ENCODE measurements at places on chromosomes 6 and 20. TPM values are rescaled to one million over a fixed set of nuclear protein-coding genes. Genes with fewer than 3 reads are reported as not detected.
A peak's percentile ranks its signal among the peaks of the same experiment; 100 is the strongest.

GRCh38 chr6:34496103-34496685 lies 30.3 kb downstream of the PACSIN1 start:
- no peak for DNase-seq

The MEP1A gene
- not detected for total RNA-seq

GRCh38 chr6:90803956-90804355 lies 217.1 kb upstream of the MAP3K7 start:
- no peak for DNase-seq

DNA sequence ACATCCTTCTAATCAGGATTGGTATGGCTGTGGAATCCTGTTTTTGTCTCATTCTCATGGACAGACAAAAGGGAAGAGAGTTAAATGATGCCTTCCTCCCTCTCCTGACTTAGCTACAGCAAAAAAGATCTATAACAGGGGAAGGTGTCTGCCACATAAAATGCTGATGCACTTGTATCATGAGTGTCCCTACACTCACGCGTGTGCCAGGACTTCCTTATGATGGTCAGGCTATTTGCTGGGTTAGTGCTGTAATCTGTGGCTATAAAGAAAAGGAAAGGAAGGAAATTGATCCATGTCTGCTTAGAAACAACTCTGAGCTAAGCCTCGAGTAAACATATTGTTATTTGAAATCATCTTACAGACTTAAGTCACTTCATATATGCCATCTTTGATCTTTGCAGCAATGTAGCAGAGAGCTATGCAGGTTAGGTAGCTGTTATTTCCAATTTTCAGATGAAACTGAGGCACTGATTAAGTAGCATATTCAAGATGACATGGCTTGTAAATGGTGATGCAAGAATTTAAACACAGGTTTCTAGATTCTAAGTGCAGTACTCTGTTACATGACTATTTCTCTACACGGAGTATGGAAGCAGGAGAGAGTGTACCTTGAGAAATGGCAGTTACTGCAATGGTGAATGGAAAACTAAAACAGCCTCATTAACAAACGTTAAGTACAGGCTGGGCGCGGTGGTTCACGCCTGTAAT lies 8.4 kb upstream of the DHX35 start:
- no peak for DNase-seq

DNA sequence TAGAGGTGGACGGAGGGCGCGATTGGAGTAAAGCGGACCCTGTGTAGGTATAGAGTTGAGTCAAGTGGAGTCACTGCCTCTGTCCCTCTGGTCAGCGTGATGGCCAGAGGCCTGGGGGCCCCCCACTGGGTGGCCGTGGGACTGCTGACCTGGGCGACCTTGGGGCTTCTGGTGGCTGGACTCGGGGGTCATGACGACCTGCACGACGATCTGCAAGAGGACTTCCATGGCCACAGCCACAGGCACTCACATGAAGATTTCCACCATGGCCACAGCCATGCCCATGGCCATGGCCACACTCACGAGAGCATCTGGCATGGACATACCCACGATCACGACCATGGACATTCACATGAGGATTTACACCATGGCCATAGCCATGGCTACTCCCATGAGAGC lies 479 bp downstream of the SLC39A7 start:
- no peak for DNase-seq

The GHRH gene
- total RNA-seq, result not detected

- peak; percentile 61 for DNase-seq
These were observed 238.1 kb downstream of the LAMA2 start for GRCh38 chr6:129120856-129121638.

DNA sequence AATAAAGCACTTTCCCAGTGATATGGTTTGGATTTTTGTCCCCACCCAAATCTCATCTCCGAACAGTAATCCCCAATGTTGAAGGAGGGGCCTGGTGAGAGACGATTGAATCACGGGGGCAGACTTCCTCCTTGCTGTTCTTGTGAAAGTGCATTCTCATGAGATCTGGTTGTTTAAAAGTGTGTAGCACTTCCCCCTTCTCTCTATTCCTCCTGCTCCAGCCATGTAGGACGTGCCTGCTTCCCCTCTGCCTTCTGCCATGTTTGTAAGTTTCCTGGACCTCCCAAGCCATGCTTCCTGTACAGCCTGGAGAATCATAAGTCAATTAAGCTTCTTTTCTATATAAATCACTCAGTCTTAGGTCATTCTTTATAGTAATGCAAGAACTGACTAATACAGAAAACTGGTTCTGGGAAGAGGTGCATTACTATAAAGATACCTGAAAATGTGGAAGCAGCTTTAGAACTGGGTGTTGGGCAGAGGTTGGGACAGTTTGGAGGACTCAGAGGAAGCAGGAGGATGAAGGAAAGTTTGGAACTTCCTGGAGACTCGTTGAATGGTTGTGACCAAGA lies 7.4 kb downstream of the EPM2A start:
- no peak for DNase-seq

- no peak for DNase-seq
These were observed 29.0 kb downstream of the PDYN start for GRCh38 chr20:1964659-1965405.

- no peak for DNase-seq
These were observed 61.2 kb downstream of the RSPH3 start for GRCh38 chr6:158938811-158939254.

The ANGPT4 gene
- not detected for total RNA-seq

The NFATC2 gene
- not detected for total RNA-seq

DNA sequence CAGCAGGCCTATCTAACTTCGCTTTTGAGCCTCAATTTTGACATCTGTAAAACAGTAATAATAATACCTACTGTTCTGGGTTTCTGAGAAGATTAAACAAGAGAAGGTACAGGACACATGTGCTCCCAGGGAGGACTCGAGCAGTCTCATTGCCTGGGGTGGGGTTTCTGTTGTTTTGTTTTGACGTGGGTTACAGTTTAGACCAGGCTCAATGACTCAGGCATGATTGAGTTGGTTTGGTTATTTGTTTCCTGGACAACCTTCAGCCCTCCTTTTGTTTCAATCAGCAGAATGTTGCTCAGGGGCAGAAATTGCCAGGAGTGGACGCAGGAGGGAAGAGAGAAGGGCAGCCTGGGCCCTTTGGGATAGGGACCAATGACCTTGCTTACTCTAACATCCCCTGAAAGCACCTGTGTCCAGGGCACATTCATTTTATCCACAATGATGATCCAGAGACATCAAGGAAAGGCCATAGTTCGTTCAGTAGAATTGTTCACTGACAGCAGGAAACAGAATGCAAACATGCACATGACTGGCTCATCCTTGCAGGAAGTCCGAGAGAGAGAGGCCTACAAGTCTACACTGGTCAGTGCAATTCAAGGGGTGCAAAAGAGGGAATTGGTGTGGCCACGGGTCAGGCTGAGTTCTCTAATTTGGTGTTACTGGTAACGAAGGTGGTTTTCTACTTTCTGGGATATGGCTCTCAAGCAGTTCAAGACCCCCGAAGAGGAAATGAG lies 74.5 kb upstream of the MRPS10 start:
- no peak for DNase-seq

The OTOR gene
- total RNA-seq, result not detected

DNA sequence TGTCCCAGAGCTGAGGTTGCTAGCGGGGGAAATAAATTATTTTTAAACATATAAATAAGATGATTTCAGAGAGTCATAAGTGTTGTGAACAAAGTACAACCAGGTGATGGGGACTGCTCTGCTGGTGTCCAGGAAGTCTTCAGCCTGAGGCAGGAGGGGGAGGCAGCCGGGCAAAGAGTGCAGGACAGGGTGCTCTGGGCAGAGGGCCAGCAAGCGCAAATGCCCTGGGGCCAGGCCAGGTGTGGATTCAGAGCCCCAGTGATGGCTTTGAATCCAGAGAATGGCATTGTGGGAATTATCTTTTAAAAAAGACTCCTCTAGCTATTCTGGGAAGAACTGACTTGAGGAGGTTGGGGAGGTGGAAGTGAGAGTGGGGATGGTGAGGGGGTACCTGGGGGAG lies 1.6 kb downstream of the CLPSL1 start:
- no peak for DNase-seq

DNA sequence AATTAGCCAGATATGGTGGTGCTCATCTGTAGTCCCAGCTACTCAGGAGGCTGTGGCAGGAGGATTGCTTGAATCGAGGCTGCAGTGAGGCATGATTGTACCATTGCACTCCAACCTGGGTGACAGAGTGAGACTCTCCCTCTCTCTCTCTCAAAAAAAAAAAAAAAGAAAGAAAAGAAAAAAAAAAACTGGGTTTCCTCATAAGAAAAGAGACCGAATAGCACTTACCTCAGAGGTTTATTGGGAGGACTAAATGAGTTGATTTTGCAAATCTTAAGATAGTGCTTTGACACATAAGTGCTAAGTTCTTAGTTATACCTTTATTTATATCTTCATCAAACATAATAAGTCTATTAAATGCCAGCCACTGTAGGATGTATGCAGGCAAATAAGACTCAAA lies 6.3 kb downstream of the VWA7 start:
- DNase-seq, result no peak

- DNase-seq, result no peak
These were observed at the start of gene HLA-A for GRCh38 chr6:29942275-29943052. TSS of gene HLA-A (plus strand) at chr6:29942532. CDS start at chr6:29942554, 22 bp downstream.

DNA sequence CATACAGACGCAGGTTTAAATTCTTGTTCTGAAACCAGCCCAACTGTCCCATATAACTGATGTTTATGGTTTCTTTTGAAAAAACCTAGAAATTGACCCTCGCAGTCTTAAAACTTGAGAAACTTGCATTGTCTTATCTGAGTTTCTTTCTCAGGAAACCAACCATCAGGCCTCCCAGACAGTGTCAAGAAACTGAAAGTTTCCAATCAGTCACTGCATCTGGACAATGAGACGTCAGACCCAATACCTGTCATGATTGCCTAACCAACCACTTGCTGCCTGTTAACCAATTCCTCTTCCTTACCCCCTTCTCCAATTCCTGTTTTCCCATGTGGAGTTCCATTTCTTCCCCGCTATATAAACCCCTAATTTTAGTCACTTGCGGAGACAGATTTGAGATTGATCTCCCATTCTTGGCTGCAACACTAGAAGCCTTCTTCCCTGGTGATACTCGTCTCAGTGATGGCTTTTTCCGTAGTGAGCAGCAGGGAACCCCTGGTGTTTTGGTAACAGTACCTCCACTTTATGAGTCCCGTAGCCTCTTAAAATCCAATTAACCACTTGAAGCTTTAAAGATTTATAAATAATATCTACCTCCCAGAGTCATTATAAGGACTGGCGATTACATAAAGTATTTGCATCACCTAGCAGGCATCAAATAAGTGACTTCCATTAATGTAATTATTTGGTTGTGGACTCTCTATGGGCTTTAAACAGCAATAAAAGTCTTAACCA lies 49.3 kb downstream of the GPR63 start:
- DNase-seq, result no peak

The RIPOR3 gene
- total RNA-seq, result 2.6 TPM

- no peak for DNase-seq
These were observed 15.0 kb downstream of the IMPG1 start for GRCh38 chr6:76057469-76057868.

DNA sequence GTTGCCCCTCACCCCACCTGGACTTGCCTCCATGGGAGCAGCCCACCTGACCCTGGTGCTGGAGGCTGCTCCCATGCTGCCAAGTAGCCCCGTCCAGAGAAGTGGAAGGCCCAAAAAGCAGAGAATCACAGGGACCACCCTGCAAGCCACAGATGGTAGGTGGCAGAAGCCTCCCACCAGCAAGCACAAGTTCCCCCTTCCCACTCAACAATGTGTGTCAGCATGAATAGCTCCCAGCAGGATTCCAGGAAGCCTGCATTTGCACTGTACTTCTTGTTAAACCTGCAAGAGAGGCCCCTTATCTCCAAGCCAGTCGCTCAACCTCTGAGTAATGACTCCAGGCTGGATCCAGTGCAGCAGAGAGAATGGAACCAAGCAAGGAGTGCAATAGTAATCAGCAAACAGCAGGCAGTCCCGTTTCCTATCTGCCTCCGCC lies 180.8 kb upstream of the CST7 start:
- DNase-seq, result peak; percentile 8

The SUN5 gene
- not detected for total RNA-seq

- no peak for DNase-seq
These were observed 176.4 kb upstream of the AKAP12 start for GRCh38 chr6:151063352-151063751.

DNA sequence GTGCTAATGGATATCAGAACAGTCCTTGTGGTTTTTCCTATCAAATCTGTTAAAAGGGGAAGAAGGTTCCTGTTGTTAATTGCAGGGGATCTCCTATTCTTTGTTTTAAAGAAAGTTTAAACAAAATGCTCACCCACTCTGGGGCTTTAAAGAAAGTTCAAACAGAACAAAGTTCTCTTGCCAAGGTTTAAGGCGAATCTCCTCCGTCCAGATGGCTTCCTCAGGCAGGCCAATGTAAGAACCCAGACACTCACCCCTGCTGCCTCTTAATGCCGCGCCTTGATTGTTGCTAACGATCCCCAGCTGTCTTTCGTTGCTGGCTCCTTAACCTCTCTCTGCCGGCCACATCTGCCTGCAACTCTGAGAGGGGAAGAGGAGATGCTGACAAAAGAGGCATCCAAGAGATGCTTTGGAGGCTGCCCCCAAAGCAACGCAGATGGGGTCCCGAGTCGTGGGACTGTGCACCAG lies 235.0 kb upstream of the PRDM1 start:
- no peak for DNase-seq

The SAMD5 gene
- total RNA-seq, result 11.6 TPM

DNA sequence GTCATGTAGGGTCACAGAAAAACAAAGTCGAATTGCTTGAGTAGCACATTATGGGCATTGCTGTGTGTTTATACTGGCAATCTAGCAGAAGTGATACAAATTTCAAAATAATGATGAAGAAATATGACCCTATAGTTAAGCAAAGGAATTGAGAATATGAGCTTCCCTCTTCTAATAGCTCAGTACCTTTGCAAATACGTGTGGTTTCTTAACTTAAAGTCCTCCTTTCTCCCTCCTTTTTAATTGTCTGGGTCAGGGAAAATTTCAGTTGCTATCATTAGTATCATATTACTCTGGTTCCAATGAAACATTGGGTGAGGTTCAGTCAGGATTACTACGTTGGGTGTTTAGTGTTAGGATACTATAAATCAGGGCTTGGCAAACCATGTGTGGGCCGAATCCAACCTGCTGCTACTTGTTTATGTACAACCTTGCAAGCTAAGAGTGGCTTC lies 166.8 kb upstream of the CARMIL1 start:
- DNase-seq, result no peak

DNA sequence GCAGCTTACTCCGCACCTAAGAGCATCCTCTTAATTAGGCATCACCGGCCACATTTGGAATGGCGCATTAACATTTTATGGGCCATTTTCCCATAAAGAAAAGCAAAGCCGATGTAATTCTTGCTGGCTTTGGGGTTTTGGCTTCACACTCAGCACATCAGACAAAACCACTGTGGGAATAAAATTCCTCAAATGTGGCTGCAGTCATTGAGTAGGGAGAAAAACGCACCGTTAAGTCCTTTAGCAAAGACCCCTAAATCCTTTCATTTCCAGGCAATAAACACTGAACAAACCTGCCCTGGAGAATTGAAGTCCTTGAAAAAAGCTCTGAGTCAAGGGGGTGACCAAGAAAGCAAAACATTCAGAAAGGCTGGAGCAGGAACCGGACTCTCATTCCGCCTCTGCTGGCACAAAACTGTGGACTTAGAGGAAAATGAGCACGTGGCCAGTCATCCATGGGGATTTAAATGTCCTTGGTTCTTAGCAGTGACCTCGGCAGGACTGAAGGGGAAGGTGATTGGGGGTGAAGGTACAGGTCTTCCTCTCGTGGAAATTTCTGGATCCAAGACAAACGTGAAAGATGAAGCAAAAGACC lies 102.9 kb downstream of the CDH4 start:
- no peak for DNase-seq

All from SJCRH30 (cell line).